ENCODE measurements at places on chromosomes 13 and 19. TPM values are rescaled to one million over a fixed set of nuclear protein-coding genes. Genes with fewer than 3 reads are reported as not detected.

IGFLR1 gene
- total RNA-seq = 14.7 TPM

- peak; percentile 85 for DNase-seq
Measured at GRCh38 chr13:31045286-31046081, 113.0 kb downstream of the TEX26 start.

DNA sequence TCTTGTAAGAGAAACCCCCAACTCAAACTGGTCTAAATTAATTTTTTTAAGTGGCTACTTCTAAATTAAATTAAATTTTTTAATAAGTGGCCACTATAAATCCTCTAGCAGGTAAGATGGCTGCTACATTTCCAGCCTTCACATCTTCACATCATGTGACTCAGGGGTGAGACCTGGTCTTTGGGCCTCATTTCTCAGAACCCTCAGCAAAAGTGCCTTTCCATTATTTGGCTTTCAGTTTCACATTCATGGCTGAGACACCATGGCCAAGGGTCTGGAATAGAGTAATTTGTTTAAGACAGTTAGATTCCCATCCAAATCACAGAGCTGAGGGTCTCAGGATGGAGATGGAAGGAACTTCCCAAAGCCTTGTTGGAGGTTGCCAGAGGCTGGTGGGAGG is 47.5 kb downstream of the DCT start:
- no peak for DNase-seq

CLDND2 gene
- total RNA-seq = 1.7 TPM

PGLYRP2 gene
- total RNA-seq = 0.34 TPM
